Stimulated activated CD8-positive, alpha-beta memory T cell treated with anti-CD3 and anti-CD28 coated beads, Interleukin-15, amount 100 ng/mL, for 4 hours (primary cell): ENCODE measurements at places on chromosomes 13 and 19.

GRCh38 chr13:103431856-103432255, 365.6 kb upstream of the SLC10A2 start:
- no peak for DNase-seq

- DNase-seq = no peak
Observed at GRCh38 chr19:17429641-17430113, 9.8 kb downstream of the MVB12A start.

DNA sequence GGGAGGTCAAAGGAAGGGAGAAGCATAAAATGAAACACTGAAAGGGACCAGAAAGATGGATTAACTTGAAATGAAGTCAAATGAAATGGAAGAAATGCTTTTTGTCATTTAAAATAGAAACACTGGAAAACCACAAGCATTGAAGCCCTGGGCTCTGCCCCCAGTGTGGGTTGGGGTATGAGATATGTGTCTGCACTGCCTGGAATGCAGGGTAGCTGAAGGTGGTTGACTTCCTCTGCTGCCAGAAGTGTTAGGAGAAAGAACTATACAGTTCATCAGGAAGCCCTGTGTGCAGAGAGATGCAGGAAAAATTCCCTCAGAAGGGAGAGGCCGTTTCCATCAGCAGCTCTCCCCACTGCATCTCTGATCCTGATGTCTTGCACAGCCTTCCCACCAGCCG, 69.2 kb downstream of the DHRS12 start:
- DNase-seq = no peak

GRCh38 chr13:53017433-53017970, 11.1 kb upstream of the OLFM4 start:
- DNase-seq = no peak

DNA sequence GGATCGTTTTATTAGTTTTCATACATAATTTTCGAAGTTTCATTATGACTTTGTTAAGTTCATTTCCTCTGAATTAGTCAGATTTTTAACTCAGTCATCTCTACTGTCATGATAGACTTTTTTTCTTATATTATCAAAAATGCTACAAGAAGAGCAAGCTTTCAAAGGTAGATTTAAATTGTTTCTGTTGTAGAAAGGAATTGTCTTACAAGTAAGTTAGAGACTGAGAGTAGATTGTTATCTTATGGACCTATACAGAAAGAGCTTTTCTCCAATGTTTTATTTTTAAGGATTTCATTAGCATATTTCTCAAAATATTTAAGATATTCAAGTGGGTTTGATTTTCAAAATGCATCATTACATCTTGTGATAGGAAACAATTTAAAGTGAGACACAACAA, 2.7 kb downstream of the MAB21L1 start:
- no peak for DNase-seq
